ENCODE measurements at places on chromosomes 4 and X.

- no peak for DNase-seq
These were observed 67.4 kb downstream of the CNOT6L start for GRCh38 chr4:77751764-77752163.

GRCh38 chr4:113784497-113785250 lies 23.1 kb upstream of the CAMK2D start:
- no peak for DNase-seq

GRCh38 chr4:17924189-17924588 lies 97.4 kb downstream of the LCORL start:
- DNase-seq = no peak

DNA sequence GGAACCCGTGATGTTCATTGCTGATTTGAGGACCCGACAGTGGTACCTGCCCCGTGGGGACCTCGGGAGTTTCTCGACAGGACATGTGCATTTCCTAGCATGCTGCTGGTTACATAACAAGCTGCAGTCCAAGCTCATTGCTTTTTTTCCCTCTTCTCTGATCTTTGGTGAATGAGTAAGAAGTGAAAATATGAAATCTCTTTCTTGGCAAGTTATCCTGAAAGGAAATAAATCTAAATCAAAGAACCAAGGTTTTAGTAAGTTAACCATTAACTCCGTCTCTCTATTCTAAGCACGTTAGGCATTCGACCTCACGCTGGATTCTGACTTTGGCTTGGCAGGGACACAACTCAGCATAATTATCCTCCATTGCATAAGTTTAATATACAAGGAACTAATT lies 86.6 kb downstream of the STK32B start:
- DNase-seq = no peak

- no peak for DNase-seq
These were observed 1.6 kb upstream of the LRAT start for GRCh38 chr4:154741922-154742850.

DNA sequence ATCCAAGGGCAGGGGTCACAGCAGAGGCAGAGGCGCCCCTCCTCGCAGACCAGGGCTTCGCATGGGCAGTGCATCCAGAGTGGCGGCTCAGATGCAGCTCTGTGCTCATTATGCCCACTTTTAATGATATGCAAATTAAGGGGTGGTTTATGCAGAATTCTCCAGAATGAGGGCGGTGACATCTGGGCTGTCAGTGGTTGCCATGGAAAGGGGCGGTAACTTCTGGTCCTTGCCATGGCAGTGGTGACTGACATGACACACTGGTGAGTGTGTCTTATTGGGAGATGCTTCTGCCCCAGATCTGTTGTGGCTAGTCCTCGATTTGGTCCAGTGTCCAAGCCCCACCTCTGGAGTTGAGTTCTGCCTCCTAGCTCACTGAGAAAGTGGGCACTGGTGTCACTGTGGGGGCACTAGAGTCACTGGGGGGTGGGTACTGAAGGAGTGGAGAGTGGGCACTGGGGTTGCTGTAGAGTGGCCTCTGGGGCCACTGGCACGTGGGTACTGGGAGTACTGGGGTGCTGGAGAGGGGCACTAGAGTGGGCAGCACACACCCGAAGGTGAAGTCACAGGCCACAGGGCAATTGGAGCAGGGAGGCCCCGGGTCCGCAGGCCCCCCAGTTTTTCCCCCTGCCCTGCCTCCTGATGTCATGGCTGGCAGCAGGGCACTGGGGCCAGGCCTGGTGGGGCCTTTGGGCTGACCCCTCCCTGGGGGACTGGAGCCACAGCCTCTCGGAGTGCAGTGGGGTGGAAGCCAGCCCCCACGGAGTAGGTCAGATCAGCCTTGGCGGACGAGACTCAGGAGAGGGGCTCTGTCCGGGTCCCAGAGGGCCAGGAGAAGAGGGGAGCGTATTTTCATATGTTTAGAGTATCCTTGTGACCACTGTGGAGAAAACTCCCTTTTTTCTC lies 98.6 kb upstream of the NKX1-1 start:
- DNase-seq = no peak

Measured in frontal cortex (tissue), 4 donors.